ENCODE measurements at places on chromosomes 1 and 21. TPM values are rescaled to one million over a fixed set of nuclear protein-coding genes. Genes with fewer than 3 reads are reported as not detected.

Gene BTF3L4
- 46.0 TPM for total RNA-seq

Gene ADAMTS5
- total RNA-seq, result 5.6 TPM

Gene RSPO1
- 0.71 TPM for total RNA-seq

DNA sequence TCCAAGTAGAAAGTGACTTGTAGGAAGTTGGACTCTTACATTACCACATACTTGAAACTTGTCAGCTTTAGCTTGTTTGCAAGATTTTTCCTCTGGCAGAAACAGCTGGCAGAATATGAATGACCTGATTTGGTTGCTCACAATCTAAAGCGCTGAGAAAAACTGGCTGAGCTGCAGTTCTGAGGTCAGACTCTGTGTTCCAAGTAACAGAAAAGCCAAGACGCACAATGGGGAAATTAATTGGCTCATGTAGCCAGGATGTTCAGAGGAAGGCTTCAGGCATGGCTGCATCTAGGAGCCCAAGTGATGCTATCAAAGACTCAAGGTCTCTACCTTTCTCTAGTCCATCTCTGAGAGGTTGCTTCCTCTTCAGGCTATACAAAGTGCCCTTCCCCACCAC, 27.0 kb downstream of the ALPL start:
- no peak overlapping the region for H3K27ac ChIP-seq
- DNase-seq, result no peak
- no peaks in the 10 kb centered on the region for H3K36me3 ChIP-seq
- H3K27me3 ChIP-seq, result no peaks in the 10 kb centered on the region
- no peak overlapping the region for H3K4me3 ChIP-seq
- no peaks in the 10 kb centered on the region for H3K4me1 ChIP-seq

- H3K4me1 ChIP-seq, result no peaks in the 10 kb centered on the region
- peaks cover 4% of the 10 kb centered on the region for H3K27me3 ChIP-seq
- H3K36me3 ChIP-seq, result no peaks in the 10 kb centered on the region
- no peak overlapping the region for H3K27ac ChIP-seq
- H3K4me3 ChIP-seq, result no peak overlapping the region
Measured at GRCh38 chr1:30446095-30446494, 277.3 kb downstream of the MATN1 start.

DNA sequence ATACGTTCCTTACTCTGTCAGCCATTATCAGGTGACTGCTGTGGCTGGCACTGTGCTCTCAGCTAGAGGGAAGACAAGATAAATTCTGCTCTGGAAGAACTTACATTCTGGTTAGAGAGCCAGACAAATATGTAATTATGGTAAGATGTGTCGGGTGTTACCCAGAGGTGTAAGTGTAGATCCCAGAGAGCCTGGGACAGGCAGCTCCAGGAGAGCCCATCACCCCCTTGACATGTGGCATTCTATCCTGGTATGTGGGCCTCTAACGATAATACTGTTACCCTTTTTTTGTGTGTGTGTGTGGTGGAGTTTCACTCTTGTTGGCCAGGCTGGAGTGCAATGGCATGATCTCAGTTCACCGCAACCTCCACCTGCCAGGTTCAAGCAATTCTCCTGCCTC, 19.0 kb downstream of the TRNAU1AP start:
- no peak for DNase-seq
- H3K4me3 ChIP-seq, result no peak overlapping the region
- H3K36me3 ChIP-seq, result peaks cover 39% of the 10 kb centered on the region
- no peaks in the 10 kb centered on the region for H3K27me3 ChIP-seq
- no peaks in the 10 kb centered on the region for H3K4me1 ChIP-seq

Gene PMF1
- 52.8 TPM for total RNA-seq

GRCh38 chr1:11417162-11417561, 61.8 kb upstream of the DISP3 start:
- H3K27me3 ChIP-seq, result peaks cover 59% of the 10 kb centered on the region
- no peak overlapping the region for H3K4me3 ChIP-seq
- H3K4me1 ChIP-seq, result no peaks in the 10 kb centered on the region
- no peak overlapping the region for H3K27ac ChIP-seq

- H3K27ac ChIP-seq, result no peak overlapping the region
- no peak overlapping the region for H3K4me3 ChIP-seq
- peaks cover 10% of the 10 kb centered on the region for H3K4me1 ChIP-seq
Measured at GRCh38 chr1:46525253-46525983, 26.0 kb downstream of the KNCN start.

DNA sequence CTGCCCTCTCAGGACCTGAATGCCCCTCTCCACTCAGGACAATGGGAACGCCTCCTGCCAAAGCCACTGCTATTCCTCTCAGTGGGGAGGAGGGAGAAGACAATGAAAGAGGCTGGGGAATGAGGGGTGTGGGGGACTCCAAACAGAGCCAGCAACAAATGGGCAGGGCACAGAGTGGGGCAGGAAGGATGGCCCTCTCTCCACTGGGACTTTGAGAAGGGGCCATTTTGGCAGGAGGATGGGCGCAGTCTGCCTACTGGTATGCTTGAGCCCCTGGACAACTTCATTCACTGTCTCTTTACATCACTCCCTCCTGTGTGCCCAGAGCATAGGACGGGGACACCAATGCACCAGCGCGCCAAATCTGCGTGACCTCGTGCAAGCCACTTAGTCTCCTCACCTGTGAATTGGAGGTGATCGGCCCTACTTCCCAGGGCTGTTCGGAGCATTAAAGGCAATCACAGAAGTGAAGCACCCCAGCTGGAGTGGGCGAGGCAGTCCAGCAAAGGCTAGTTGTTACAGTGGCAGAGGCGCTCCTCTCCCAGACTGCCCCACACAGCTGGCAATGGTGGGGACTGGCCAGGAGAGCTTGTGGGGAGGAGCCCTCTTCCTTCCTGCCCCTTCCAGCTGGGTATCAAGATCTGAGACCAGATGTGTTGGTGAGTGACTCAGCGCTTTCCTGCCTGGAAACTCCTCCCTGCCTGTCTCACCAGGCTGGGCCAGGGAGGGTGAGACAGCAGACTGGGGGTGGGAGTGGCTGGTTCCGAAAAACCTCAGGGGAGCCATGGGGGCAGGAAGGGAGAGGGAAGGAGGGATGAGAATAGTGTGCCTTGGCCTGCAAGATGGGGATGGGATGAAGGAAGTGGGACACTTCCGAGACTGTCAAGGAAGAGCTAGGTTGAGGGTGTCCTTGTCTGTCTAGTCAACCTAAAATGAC, 22.4 kb upstream of the SYNC start:
- H3K36me3 ChIP-seq, result no peaks in the 10 kb centered on the region
- H3K4me1 ChIP-seq, result peaks cover 13% of the 10 kb centered on the region
- no peak overlapping the region for H3K27ac ChIP-seq
- no peak for DNase-seq
- H3K4me3 ChIP-seq, result no peak overlapping the region
- no peaks in the 10 kb centered on the region for H3K27me3 ChIP-seq

- no peaks in the 10 kb centered on the region for H3K27me3 ChIP-seq
- no peak overlapping the region for H3K27ac ChIP-seq
- no peaks in the 10 kb centered on the region for H3K4me1 ChIP-seq
- H3K4me3 ChIP-seq, result no peak overlapping the region
Measured at GRCh38 chr1:95407131-95407885, 173.3 kb downstream of the RWDD3 start.

DNA sequence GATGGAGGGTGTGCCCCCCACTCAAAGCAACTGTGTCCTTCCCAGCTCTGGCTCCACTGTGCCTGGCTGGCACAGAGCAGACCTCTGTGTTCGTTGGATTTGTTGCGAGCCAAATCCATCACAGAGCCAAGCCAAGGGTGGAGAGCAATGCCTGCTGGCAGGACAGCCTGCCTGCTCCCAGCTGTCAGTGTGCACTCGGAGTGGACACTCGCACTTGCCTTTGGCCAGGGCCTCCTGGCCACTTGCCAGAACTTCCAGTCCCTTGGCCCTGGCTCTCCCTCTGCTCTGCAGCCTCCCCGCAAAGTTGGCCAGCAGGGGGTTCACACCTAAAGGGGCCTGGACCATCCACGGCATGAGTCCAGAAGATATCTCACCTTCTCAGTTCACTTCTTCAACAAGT, 16.4 kb downstream of the HEYL start:
- no peak overlapping the region for H3K4me3 ChIP-seq
- no peak for DNase-seq
- H3K27ac ChIP-seq, result no peak overlapping the region

- no peaks in the 10 kb centered on the region for H3K4me1 ChIP-seq
- no peak for DNase-seq
- no peak overlapping the region for H3K4me3 ChIP-seq
- H3K27me3 ChIP-seq, result no peaks in the 10 kb centered on the region
Measured at GRCh38 chr21:29359718-29360117, 61.0 kb downstream of the BACH1 start.

GRCh38 chr21:23811805-23812204, 1795.5 kb downstream of the MRPL39 start:
- H3K36me3 ChIP-seq, result no peaks in the 10 kb centered on the region
- H3K27ac ChIP-seq, result no peak overlapping the region
- H3K4me1 ChIP-seq, result no peaks in the 10 kb centered on the region

GRCh38 chr1:113980110-113980509, 836 bp downstream of the OLFML3 start:
- peaks cover 92% of the 10 kb centered on the region for H3K4me1 ChIP-seq
- DNase-seq, result peak; percentile 91
- H3K27ac ChIP-seq, result peak overlapping the region; percentile 91
- H3K27me3 ChIP-seq, result no peaks in the 10 kb centered on the region
- H3K36me3 ChIP-seq, result no peaks in the 10 kb centered on the region

Gene TMEM51
- total RNA-seq, result 16.0 TPM

DNA sequence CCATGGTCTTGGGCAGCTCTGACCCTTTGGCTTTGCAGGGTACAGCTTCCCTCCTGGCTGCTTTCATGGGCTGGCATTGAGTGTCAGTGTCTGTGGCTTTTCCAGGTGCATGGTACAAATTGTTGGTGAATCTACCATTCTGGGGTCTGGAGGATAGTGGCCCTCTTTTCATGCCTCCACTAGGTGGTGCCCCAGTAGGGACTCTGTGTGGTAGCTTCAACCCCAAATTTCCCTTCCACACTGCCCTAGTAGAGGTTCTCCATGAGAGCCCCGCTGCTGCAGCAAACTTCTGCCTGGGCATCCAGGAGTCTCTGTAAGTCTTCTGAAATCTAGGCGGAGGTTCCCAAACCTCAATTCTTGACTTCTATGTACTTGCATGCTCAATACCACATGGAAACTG, 494.5 kb upstream of the LRRC7 start:
- H3K27ac ChIP-seq, result no peak overlapping the region
- H3K27me3 ChIP-seq, result no peaks in the 10 kb centered on the region

Data from sigmoid colon (tissue), 7 donors.